ENCODE measurements at places on chromosomes 4 and X. TPM values are rescaled to one million over a fixed set of nuclear protein-coding genes. Genes with fewer than 3 reads are reported as not detected.

DMP1 gene
- not detected for total RNA-seq

SPOCK3 gene
- total RNA-seq, result not detected

CT47A7 gene
- total RNA-seq, result not detected

MAGEA9B gene
- total RNA-seq, result not detected

CXorf49 gene
- not detected for total RNA-seq

SCRG1 gene
- not detected for total RNA-seq

DNA sequence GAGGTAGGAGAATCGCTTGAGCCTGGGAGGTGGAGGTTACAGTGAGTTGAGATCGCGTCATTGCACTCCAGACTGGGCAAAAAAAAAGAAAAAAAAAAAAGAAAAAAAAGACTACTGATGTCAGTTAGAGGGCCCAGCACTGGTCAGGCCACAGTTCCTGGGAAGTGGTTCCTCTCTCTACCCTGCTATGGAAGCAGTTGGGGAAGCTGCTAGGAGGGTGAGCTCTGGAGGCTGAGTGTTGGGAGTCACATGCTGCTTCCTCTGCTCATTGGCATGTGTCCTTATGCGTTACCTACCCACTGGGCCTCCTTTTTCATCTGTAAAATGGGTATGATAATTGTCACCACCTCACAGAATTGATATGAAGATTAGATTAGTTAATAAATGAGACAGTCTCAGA, 50.7 kb downstream of the SEPSECS start:
- H3K27me3 ChIP-seq, result no peaks in the 10 kb centered on the region
- no peaks in the 10 kb centered on the region for H3K36me3 ChIP-seq
- no peak overlapping the region for H3K27ac ChIP-seq
- H3K4me3 ChIP-seq, result no peak overlapping the region
- no peak for DNase-seq
- no peaks in the 10 kb centered on the region for H3K4me1 ChIP-seq

DNA sequence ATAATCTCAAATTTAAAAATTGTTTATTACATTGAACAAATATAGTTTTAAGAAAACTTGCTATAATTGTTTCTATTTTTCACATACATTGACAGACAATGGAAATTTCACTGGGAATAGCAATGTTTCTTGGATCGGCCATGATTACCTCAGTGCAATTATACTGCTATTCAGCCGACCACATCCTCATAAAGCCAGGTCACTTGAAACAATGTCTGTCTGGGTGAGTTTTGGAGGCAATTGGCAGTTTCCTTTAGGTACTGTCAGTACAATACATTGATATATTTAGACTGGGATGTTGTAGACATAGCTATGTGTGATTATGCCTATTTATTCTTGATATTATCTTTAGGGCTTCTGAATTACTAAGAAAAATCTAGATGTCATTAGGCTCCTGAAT, 89.5 kb upstream of the VEGFC start:
- no peak for DNase-seq
- no peaks in the 10 kb centered on the region for H3K36me3 ChIP-seq
- no peaks in the 10 kb centered on the region for H3K4me1 ChIP-seq
- no peaks in the 10 kb centered on the region for H3K27me3 ChIP-seq
- no peak overlapping the region for H3K27ac ChIP-seq
- H3K4me3 ChIP-seq, result no peak overlapping the region

DNA sequence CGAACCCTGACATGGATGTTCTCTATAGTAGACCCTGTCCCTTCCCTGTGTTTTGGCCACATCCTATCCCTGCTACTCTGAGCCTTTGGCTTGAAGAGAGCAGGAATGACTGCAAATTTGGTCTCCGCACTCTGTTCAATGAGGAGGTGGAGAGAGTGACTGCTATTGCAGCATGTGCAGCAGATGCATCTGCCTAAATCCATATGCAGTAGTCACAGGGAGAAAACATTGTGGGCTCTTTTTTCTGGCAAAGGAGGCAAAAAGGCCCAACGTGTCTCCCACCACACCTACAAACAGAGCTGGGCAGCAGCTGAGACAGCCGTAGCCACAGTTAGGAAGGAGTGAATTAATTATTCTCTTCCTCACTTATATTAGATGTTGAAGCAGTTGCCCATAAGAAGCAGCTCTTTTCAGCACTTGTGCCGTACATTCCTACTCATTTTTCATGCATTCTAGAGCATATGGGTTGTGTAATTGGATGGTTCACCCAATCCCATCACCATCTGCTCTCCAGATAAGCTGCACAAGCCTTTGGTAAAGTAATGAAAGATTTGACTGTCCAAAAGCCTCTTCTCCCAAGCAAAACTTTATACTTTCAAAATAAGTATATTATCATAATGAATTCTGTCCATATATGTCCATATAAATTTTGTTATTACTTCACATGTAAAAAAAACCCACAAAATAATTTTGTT, 147.9 kb upstream of the FAM47A start:
- H3K27ac ChIP-seq, result no peak overlapping the region
- no peaks in the 10 kb centered on the region for H3K36me3 ChIP-seq
- DNase-seq, result no peak

DNA sequence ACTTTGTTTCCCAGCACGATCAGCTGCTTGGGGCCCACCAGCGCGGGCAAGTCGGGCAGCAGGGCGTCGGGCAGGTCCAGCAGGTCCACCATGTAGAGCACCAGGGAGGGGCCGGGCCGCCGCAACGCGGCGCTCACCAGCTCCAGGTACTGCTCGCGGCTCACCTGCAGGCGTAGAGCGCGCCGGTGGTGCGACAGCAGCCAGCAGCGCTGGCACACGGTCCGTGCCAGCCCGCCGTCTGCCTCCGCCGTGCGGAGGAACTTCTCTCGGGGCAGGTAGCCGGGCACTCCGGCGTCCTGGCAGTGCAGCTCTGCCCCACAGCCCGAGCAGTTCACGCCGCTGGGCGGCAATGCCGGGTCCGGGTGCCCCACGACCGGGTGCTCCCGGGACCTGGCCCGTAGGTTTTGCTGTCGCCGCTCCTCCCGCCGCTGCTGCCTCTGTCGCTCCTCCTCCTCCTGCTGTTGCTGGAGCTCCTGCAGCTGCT, 527 bp downstream of the NOA1 start:
- peak overlapping the region; percentile 89 for H3K4me3 ChIP-seq
- H3K36me3 ChIP-seq, result peaks cover 20% of the 10 kb centered on the region
- peak overlapping the region; percentile 90 for H3K27ac ChIP-seq
- no peaks in the 10 kb centered on the region for H3K27me3 ChIP-seq

- H3K36me3 ChIP-seq, result no peaks in the 10 kb centered on the region
- H3K27ac ChIP-seq, result no peak overlapping the region
- no peak overlapping the region for H3K4me3 ChIP-seq
These were observed 175.9 kb upstream of the LCORL start for GRCh38 chr4:18197467-18197866.

GRCh38 chr4:22463179-22463578, 52.7 kb downstream of the ADGRA3 start:
- H3K27ac ChIP-seq, result no peak overlapping the region
- H3K27me3 ChIP-seq, result no peaks in the 10 kb centered on the region
- DNase-seq, result no peak
- no peaks in the 10 kb centered on the region for H3K36me3 ChIP-seq
- no peaks in the 10 kb centered on the region for H3K4me1 ChIP-seq
- no peak overlapping the region for H3K4me3 ChIP-seq

DNA sequence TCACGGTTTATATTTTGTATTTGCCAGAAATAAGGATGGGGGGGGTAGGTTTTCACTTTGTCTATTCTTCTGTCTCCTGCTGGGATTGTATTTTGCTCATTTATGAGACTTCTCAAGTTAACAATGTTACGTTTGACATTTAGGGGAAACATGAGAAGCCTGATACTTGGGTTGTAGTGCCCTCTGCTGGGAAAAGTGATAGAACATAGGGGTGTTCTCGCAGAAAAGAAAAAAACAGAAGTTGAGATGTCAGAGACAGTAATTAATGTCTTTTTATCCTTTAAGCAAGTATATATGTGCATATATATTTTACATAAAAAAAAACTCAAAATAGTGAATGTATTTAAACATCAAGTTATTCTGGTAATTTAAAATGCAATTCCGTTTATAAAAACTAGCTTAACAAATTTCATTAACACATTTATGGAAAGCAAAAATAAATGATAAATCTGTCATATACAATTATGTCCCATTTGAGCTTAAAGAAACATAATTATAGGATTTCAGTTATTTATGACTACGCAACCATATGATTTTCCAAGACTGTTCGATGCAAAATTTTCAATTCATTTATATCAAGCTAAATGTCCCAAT, 46.0 kb upstream of the TMPRSS11F start:
- no peaks in the 10 kb centered on the region for H3K36me3 ChIP-seq
- H3K27ac ChIP-seq, result no peak overlapping the region
- H3K4me3 ChIP-seq, result no peak overlapping the region
- H3K4me1 ChIP-seq, result no peaks in the 10 kb centered on the region

GRCh38 chrX:97705936-97706335, 822.2 kb downstream of the RPA4 start:
- no peaks in the 10 kb centered on the region for H3K4me1 ChIP-seq

DNA sequence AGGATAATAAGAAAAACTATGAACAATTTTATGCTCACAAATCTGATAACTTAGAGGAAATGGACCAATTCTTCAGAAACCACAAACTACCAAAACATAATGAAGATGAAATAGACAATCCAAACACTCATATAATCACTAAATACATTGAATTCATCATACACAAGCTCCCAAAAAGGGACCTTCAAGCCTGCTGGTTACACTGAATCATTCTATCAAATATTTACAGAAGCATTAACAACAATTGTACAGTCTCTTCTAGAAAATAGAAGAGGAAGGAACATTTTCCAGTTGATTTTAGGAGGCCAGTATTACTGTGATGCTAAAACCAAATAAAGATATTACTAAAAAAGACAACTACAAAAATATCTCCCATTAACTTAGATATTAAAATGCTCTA, 88.3 kb downstream of the IL15 start:
- H3K27me3 ChIP-seq, result no peaks in the 10 kb centered on the region
- no peak for DNase-seq
- H3K36me3 ChIP-seq, result no peaks in the 10 kb centered on the region
- no peak overlapping the region for H3K4me3 ChIP-seq
- H3K27ac ChIP-seq, result no peak overlapping the region

DNA sequence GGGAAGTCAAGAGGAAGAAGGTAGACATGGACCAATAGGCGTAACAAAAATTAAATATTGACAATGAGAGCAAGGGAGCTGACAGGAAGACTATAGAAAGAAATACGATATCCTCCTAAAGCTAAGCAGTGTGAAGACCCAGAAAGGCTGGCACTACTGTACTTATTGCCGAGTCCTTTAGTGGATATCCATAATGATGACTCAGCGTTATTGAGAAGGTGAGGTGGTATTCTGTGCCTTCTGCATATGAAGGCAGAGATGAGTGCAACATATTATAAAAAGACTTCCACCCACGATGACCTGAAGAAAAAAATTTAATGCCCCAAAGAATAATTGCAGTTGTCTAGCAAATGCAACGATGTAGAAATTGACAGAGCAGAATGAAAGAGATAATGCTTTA, 13.0 kb upstream of the MCF2 start:
- DNase-seq, result no peak
- H3K4me3 ChIP-seq, result no peak overlapping the region
- no peaks in the 10 kb centered on the region for H3K27me3 ChIP-seq
- H3K4me1 ChIP-seq, result no peaks in the 10 kb centered on the region

DNA sequence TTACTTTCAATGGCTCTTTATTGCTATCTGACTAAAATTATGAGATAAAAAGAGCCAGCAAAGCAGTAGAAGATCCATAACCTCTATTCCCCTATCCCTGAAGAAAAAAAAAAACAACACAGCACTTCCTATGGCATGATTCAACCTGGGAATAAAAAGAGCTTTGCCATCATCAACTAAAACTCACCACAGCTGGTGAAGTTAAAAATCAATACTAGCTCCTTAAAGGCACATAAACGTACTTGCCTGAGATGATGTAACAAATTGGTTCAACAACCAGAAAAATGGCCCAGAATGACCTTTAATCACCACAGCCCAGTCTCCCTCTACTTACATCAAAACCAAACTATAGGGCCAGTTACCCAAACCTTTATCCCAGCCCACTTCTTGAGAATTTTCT, 153.8 kb downstream of the MAML3 start:
- H3K27ac ChIP-seq, result no peak overlapping the region

- H3K4me1 ChIP-seq, result no peaks in the 10 kb centered on the region
- no peak for DNase-seq
- H3K27me3 ChIP-seq, result no peaks in the 10 kb centered on the region
- no peaks in the 10 kb centered on the region for H3K36me3 ChIP-seq
These were observed 42.4 kb downstream of the NAT8L start for GRCh38 chr4:2101346-2102044.

- no peak overlapping the region for H3K4me3 ChIP-seq
- H3K27ac ChIP-seq, result no peak overlapping the region
- no peaks in the 10 kb centered on the region for H3K27me3 ChIP-seq
- no peaks in the 10 kb centered on the region for H3K36me3 ChIP-seq
These were observed 28.5 kb upstream of the TMSB4X start for GRCh38 chrX:12946406-12946805.

DNA sequence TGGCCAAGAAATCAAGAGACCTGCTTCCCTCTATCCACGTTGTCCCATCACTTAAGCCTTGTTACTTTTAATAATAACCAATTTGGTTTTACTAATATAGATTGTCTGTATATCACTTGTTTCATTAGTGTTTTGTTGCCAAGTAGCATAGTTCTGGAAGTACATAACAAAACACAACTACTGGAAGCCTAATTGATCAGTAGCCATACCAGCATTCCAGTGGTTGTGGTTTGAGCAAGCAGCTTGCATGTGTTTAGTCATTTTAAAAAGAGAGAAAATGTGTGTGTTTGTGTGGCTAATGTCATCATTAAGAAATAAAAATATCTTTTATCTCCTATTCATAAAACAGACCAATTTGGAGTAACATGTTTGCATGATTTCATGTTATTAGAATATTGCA, 70.8 kb downstream of the PTPN13 start:
- H3K27me3 ChIP-seq, result no peaks in the 10 kb centered on the region
- no peaks in the 10 kb centered on the region for H3K4me1 ChIP-seq
- DNase-seq, result no peak
- H3K27ac ChIP-seq, result no peak overlapping the region
- no peaks in the 10 kb centered on the region for H3K36me3 ChIP-seq
- H3K4me3 ChIP-seq, result no peak overlapping the region

- H3K4me3 ChIP-seq, result no peak overlapping the region
- no peaks in the 10 kb centered on the region for H3K4me1 ChIP-seq
- no peaks in the 10 kb centered on the region for H3K27me3 ChIP-seq
These were observed 15.5 kb downstream of the PFKFB1 start for GRCh38 chrX:54978448-54978847.

GRCh38 chr4:96602661-96603060, 762.8 kb downstream of the PDHA2 start:
- H3K4me1 ChIP-seq, result no peaks in the 10 kb centered on the region
- H3K4me3 ChIP-seq, result no peak overlapping the region
- no peaks in the 10 kb centered on the region for H3K27me3 ChIP-seq
- H3K27ac ChIP-seq, result no peak overlapping the region
- no peak for DNase-seq

GRCh38 chrX:126164689-126165400, 1.2 kb downstream of the DCAF12L2 start:
- no peak overlapping the region for H3K27ac ChIP-seq
- H3K4me3 ChIP-seq, result no peak overlapping the region
- DNase-seq, result no peak
- H3K27me3 ChIP-seq, result no peaks in the 10 kb centered on the region
- no peaks in the 10 kb centered on the region for H3K36me3 ChIP-seq

Data from CD8-positive, alpha-beta memory T cell (primary cell).